Activated T-helper 1 cell treated with anti-CD3 and anti-CD28 coated beads, Interleukin-2, amount 50 U/mL, for 16 hours (primary cell): ENCODE measurements at places on chromosomes 12 and 14.
A peak's percentile ranks its signal among the peaks of the same experiment; 100 is the strongest.

- DNase-seq = no peak
Observed at GRCh38 chr14:23398348-23398747, 9.7 kb downstream of the MYH6 start.

DNA sequence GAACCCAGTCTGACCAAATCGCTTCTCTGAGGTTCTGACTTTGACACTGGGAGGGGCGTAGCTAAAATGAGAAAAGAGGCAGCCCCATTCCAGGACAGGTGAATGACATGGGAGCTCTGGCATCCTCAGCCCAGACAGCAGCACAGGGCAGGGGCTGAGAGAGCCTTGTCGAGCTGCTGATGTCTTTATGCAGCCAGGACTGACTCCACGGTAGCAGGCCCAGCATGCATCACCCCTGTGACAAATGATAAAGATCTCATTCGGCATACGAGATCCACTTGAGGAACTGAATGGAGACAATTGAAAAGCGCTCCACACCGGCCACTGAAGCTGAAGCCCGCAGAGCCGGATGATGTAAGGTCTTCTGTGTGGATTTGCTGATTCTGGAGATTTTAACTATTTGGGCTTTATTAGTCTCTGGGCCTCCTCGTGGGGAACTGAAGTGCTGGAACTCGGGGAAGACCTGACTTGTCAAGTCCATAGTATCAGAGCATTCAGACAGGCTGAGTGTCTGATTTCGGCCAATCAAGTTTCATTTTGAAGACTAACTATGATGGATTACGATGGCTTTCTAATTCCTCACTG is 56.9 kb upstream of the MAP1LC3B2 start:
- DNase-seq = no peak

DNA sequence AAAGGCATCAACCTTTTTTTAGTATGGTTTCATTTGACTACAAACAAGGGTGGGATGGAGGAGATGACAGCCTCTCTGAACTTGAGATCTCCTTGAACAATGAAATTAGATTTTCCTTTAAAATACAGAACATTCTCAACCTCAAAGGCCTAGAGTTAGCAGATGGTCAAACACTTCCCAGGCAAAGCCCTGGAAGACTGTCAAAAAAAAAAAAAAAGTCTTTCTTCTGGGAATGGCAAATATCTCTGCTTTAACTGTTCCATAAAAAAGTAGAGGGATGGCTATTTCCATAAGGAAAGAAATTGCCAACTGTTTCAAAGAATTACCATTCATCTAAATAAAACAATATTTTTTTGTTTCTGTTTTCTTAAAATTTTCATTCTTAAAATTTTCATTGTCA is 870.8 kb downstream of the GALC start:
- no peak for DNase-seq

- DNase-seq = no peak
Observed at GRCh38 chr12:3633396-3633795, 119.5 kb downstream of the CRACR2A start.

GRCh38 chr14:21229821-21230220 is 39.4 kb downstream of the HNRNPC start:
- DNase-seq = no peak

- DNase-seq = no peak
Observed at GRCh38 chr12:59408431-59408830, 187.4 kb upstream of the SLC16A7 start.

DNA sequence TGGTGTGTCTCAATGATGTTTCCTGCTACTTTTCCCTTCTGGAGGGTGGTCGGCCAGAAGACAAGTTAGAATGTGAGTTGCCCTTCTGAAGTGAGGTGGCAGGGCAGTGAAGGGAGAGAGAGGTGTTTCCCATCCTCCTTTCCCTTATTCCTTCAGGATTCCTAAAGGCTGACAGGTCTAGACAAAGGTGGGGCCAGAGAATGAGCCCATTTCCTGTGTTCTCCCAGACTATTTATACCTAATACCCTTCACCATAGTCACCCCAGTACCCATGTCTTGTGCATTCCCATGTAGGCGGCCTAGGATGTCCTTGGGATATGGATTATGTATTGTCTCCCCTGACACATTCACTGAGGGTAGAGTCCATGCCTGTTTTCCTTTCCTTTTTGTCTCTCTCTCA is 7.0 kb downstream of the DGKA start:
- DNase-seq = no peak

DNA sequence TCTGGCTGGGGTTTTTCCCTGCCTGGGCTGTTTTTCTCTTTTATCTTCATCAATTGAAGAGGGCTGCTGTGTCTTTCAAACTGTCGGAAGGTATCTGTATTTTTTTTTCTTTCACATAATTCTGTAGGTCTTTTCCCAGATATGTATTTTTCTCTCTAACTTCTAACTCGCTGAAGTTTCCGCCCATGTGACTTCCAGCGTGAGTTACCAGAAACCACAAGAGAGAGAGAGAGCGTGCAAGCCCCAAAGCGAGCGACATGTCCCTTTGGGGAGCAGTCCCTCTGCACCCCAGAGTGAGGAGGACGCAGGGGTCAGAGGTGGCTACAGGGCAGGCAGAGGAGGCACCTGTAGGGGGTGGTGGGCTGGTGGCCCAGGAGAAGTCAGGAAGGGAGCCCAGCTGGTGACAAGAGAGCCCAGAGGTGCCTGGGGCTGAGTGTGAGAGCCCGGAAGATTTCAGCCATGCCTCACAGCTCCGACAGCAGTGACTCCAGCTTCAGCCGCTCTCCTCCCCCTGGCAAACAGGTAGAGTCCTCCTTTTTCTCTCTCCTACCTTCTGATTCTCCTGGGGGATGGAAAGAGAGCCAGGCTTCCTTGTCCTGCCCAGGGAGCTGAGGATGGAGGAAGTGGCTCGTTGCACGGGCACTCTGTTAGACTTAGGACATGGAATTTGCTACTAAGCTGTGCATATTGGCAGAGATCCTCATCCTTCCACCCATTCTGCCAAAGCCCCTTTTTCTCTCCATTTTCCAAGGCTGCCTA is at the start of gene BATF:
TSS of gene BATF (plus strand) at position 246 of the 759 bp plus-strand sequence. CDS start at position 460, 214 bp downstream.
- DNase-seq = peak; percentile 49

GRCh38 chr12:76318773-76319594 is 29.2 kb downstream of the BBS10 start:
- no peak for DNase-seq

DNA sequence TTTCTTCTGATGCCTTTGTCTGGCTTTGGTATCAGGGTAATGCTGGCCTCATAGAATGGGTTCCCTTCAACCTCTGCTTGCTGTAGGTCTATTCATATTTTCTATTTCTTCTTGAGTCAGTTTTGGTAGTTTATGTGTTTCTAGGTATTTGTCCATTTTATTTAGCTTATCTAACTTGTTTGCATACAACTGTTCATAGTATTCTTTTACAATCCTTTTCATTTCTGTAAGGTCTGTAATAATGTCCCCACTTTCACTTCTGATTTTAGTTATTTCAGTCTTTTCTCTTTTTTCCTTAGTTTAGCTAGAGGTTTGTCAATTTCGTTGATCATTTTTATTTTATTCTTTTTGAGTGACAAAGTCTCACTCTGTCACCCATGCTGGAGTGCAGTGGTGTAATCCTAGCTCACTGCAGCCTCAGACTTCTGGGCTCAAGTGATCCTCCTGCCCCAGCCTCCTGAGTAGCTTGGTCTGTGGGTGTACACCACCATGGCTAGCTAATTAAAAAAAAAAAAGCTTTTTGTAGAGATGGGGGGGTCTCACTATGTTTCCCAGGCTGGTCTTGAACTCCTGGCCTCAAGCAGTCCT is 11.7 kb downstream of the TTLL5 start:
- DNase-seq = no peak
